ENCODE measurements at places on chromosomes 13 and 19. TPM values are rescaled to one million over a fixed set of nuclear protein-coding genes. Genes with fewer than 3 reads are reported as not detected.

The CRX gene
- total RNA-seq: not detected

The NLRP11 gene
- total RNA-seq: not detected

The NFIX gene
- 29.6 TPM for total RNA-seq

The IGFL2 gene
- total RNA-seq: not detected

The LYPD5 gene
- 0.43 TPM for total RNA-seq

The SPC24 gene
- total RNA-seq: 44.5 TPM

The LENG9 gene
- 5.2 TPM for total RNA-seq

The SWSAP1 gene
- 1.3 TPM for total RNA-seq

The SF3A2 gene
- total RNA-seq: 24.6 TPM

The KLF1 gene
- total RNA-seq: not detected

The ZNF431 gene
- 7.1 TPM for total RNA-seq

The HCST gene
- total RNA-seq: 0.64 TPM

The C19orf12 gene
- total RNA-seq: 38.4 TPM

The PTGIR gene
- total RNA-seq: 5.5 TPM

The C5AR1 gene
- 0.32 TPM for total RNA-seq

The ZNF229 gene
- total RNA-seq: 12.6 TPM

The CGB8 gene
- total RNA-seq: not detected

The SIGLEC12 gene
- not detected for total RNA-seq

The LAIR2 gene
- total RNA-seq: not detected

The CERS4 gene
- 10.3 TPM for total RNA-seq

The AP2S1 gene
- total RNA-seq: 166 TPM

The CYSLTR2 gene
- total RNA-seq: not detected

The ZNF554 gene
- total RNA-seq: 3.5 TPM

The SGCG gene
- not detected for total RNA-seq

The ZNF208 gene
- under 0.01 TPM for total RNA-seq

The NALCN gene
- total RNA-seq: 1.7 TPM

The LRG1 gene
- total RNA-seq: not detected

The ZNF439 gene
- 2.6 TPM for total RNA-seq

The ZNF98 gene
- not detected for total RNA-seq

The ACP7 gene
- total RNA-seq: not detected

The OR7A5 gene
- total RNA-seq: not detected

The TEKTIP1 gene
- not detected for total RNA-seq

The KLK6 gene
- total RNA-seq: not detected

The ZSCAN5B gene
- total RNA-seq: not detected

The METTL21C gene
- not detected for total RNA-seq

The STAP2 gene
- 10.6 TPM for total RNA-seq

The RTBDN gene
- total RNA-seq: not detected

The MYO16 gene
- total RNA-seq: 0.86 TPM

The FGF22 gene
- not detected for total RNA-seq

The ADAMTSL5 gene
- total RNA-seq: 6.9 TPM

The DPY19L3 gene
- total RNA-seq: 22.5 TPM

The ADAMTS10 gene
- 19.3 TPM for total RNA-seq

The NLRP9 gene
- not detected for total RNA-seq

The RFPL4AL1 gene
- not detected for total RNA-seq

The ELSPBP1 gene
- total RNA-seq: not detected

The ABCA7 gene
- 11.2 TPM for total RNA-seq

The ODAD3 gene
- 0.43 TPM for total RNA-seq

The PRSS57 gene
- not detected for total RNA-seq

The EFNB2 gene
- 7.4 TPM for total RNA-seq

The HSPB6 gene
- total RNA-seq: 20.7 TPM

The FCGBP gene
- total RNA-seq: under 0.01 TPM

The ADPRHL1 gene
- 2.9 TPM for total RNA-seq
